Peyer's patch (tissue), 4 donors: ENCODE measurements at places on chromosomes 13 and 19. TPM values are rescaled to one million over a fixed set of nuclear protein-coding genes. Genes with fewer than 3 reads are reported as not detected.
A peak's percentile ranks its signal among the peaks of the same experiment; 100 is the strongest.

- no peak for DNase-seq
Observed at GRCh38 chr19:37961198-37961597, 54.2 kb downstream of the SIPA1L3 start.

DNA sequence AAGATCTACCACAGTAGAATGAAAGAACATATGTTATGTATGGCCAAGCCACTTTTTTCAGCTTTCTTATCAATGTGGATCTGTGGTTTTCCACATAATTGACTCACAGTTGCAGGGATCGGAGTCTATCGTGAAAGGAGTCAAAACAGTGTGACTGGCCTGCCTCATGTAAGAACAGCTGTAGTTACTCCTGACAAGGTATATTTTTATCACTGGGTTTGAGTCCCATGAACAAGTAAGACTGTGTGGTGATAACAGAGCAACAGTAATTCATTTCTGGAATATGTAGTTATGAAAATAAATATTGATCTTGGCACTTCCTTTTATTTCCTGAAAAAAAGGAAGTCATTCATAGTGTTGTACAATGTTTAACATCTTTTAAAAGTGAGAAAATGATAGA is 416.6 kb downstream of the KLF12 start:
- DNase-seq: no peak

- DNase-seq: no peak
Observed at GRCh38 chr13:111253365-111253872, 67.0 kb upstream of the TEX29 start.

The FUT1 gene
- total RNA-seq: 0.83 TPM

GRCh38 chr19:45994456-45994997 is 740 bp upstream of the CCDC61 start:
- no peak for DNase-seq

DNA sequence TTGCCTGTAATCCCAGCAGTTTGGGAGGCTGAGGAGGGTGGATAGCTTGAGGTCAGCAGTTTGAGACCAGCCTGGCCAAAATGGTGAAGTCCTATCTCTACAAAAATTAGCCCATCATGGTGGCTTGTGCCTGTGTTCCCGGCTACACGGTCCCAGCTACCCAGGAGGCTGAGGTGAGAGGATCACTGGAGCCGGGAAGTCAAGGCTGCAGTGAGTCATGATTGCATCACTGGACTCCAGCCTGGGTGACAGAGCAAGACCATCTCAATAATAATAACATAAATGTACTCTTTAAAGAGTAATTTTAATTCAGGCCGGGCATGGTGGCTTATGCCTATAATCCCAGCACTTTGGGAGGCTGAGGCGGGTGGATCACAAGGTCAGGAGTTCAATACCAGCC is 38.7 kb downstream of the SKA3 start:
- DNase-seq: no peak

The SMAD9 gene
- total RNA-seq: 4.0 TPM

DNA sequence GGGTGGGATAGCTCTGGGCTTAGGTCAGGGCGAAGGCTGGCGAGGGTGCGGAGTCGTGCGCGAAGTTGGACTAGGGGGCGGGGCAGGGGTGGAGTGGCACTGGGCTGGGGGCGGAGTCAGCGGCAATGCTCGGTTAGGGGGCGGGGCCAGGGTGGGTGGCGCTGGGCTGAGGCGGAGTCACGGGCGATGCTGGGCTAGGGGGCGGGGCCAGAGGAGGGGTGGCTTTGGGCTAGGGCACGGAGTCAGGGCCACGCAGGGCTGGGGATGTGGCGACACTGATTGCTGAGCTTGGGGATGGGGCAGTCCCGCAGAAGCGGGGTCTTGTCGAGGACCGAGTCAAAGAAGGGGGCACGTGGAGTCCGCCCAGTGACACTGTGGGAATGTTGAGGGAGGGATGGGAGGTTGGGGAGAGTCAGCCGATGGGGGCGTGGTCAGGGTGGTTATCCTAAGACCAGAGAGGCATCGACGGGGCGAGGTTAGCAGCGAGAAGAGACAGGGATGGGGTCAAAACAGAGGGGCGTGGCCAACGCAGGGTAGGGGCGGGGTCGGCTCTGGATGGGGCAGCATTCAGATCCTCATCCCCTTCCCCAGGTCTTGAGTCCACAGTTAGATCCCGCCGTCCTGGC is 8.7 kb downstream of the HOMER3 start:
- peak; percentile 87 for DNase-seq

The ZNF526 gene
- total RNA-seq: 9.1 TPM

- DNase-seq: no peak
Observed at GRCh38 chr19:2345794-2346663, 14.0 kb upstream of the TMPRSS9 start.

DNA sequence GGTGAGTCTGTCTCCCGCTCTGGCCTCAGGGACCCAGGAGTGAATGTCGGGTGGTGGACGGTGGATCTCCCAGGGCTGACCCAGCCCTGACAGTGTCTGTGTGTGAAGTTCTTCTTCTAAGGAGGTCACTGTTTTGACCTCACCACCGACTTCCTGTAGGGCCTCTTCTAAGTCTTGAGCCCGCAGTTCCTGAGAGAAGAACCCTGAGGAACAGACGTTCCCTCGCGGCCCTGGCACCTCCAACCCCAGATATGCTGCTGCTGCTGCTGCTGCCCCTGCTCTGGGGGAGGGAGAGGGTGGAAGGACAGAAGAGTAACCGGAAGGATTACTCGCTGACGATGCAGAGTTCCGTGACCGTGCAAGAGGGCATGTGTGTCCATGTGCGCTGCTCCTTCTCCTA is at the start of gene SIGLEC7:
Gene SIGLEC7 (plus strand): TSS at position 183 of the 400 bp plus-strand sequence. CDS start 69 bp downstream, at position 252.
- no peak for DNase-seq

DNA sequence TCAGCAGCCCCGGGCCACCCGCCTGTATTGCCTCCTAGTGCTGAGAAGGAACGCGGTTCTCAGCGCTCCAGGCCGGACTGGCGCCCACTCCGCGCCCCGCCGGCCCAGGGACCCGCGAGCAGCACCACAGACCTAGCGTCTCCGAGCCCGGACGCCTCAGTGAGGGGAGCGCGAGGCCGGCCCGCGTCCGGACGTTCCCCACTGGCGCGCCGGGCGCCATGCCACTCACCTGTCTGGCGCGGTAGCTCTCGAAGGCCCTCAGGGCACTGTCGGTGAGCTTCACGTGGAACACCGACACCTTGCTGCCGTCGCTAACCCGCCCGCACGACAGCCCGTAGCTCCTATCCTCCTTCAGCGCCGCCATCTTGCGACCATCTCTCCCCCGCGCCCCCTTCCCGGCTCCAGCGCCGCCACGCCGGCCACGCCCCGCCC is at the start of gene ELL:
Gene ELL (minus strand): TSS at position 379 of the 432 bp plus-strand sequence. CDS start 15 bp downstream, at position 364.
- no peak for DNase-seq
